Activated CD8-positive, alpha-beta memory T cell treated with anti-CD3 and anti-CD28 coated beads for 36 hours (primary cell): ENCODE measurements at places on chromosomes 4 and X. TPM values are rescaled to one million over a fixed set of nuclear protein-coding genes. Genes with fewer than 3 reads are reported as not detected.

The MAGEE2 gene
- total RNA-seq: not detected

The AKAP4 gene
- total RNA-seq: not detected

The DUSP21 gene
- total RNA-seq: not detected

The FATE1 gene
- total RNA-seq: not detected

The TCP11X2 gene
- total RNA-seq: not detected
